ENCODE measurements at places on chromosomes 3 and 15.

DNA sequence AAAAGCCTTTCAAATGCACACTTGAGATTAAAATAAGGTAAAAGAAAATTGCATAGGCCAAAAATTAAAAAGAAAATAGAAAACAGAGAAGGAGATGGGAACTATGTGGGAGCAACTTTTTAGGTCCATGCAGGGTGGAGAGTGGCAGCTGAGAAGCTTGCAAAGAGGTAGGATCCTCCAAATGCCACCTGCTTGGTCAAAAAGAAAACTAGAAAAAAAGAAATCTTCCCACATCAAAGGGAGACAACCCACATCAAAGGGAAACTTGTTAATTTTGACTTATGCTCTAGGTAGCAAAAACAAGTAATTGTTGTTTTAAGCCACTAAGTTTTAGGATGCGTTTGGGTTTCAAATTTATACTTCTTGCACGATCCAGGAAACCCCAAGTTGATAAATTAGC is 342.9 kb downstream of the IL20RB start:
- no peak for DNase-seq

DNA sequence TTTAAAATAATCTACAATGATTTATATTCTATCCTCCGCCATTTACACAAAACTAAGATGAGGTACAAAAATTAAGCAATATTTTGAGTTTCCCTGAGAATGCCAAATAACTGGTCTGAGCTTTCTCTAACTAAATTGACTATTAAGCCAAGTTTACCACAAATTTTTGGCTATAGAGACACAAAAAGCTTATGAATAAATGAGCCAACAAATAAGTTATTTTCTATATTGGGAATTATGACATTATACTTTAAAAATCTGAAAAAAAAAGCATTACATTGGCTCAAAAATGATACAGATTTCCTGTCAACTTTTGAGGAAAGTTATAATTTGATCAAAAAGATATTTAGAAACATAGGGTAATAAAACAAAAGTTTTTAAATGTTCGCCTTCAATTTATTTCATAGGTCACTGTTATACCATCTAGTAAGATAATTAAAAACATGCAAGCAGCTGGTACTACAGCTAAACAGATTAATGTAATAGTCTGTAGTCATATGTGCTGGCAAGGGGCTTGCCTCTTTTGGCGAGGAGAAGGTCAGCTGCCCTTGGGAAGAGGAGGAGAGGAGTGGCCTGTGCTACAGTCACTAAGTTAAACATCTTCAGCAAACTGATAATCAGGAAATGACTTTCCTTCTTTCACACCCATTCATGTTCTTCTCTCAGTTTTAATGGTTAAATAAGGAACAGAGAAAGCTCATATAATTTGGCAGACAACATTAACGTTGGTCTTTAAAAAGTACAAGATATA is 318.5 kb downstream of the TBC1D5 start:
- no peak for DNase-seq

DNA sequence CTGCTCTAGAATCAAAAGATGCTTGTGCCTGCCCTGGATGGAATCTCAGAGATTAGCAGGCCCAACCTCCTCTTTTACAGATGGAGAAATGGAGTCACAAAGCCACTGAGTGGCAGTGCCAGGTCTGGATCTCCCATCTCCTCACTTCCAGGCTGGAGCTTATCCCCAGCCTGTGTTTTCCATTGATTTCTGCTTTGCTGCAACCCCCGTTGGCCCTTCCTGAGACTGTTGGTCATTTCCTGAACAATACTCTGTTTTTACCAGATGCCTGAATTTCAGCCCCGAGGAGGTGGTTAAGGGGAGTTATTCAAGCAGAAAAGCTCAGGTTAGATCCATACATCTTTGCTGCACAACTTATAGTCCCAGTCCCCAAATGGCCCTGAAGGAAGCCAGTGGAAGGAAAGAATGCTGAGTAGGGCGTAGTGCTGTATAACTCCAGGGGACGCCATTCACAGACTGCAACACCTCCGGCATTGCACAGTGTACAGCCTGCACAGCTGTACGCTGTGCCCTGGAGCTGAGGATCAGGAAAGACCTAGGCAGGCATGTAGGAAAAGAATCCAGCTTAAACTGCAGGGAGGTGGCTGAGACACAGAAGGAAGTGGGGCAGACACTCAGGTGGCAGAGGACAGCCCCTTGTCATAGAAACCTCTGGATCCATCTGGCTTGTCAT is 77.5 kb downstream of the RPLP1 start:
- no peak for DNase-seq

GRCh38 chr3:189833996-189834395 is 202.8 kb downstream of the TP63 start:
- DNase-seq, result no peak

DNA sequence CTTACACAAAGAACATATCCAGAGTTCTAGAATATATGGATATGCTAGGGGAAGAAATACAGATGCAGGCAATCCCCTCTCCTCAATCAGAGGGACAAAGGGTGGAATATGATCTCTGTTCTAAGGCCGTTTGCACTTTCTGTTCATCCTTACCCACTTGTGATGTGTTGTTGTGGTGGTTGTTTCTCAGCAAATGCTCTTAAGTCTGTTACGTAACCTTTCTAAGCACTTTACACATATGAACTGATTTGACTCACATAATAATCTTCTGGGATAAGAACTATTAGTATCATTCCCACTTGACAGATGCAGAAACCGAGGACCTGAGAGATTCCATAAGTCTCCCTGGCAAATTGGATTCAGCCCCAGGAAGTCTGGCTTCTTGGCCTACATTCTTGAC is 40.5 kb downstream of the NGRN start:
- DNase-seq, result no peak

- DNase-seq, result no peak
Observed at GRCh38 chr3:67937498-67938118, 283.2 kb upstream of the SUCLG2 start.

DNA sequence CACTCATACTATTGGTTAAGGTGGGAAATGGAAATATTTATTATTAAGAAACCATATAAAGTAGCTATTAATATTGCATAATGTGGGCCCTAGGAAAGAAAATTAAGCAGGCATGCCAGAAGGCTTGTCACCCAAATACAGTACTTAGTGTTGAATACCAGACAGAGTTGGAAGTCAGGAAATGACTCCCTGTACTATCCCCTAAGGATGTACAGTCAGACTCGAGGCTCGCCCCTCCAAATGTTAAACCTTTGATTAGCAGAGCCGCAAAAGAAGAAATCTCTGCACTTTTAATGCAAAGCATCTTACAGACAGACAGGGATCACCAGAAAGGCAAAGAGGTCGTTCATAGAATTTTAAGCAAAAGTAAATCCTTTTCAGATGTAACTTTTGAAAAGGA is 11.3 kb upstream of the RBSN start:
- DNase-seq, result no peak

- no peak for DNase-seq
Observed at GRCh38 chr3:140568131-140568530, 109.7 kb upstream of the TRIM42 start.

DNA sequence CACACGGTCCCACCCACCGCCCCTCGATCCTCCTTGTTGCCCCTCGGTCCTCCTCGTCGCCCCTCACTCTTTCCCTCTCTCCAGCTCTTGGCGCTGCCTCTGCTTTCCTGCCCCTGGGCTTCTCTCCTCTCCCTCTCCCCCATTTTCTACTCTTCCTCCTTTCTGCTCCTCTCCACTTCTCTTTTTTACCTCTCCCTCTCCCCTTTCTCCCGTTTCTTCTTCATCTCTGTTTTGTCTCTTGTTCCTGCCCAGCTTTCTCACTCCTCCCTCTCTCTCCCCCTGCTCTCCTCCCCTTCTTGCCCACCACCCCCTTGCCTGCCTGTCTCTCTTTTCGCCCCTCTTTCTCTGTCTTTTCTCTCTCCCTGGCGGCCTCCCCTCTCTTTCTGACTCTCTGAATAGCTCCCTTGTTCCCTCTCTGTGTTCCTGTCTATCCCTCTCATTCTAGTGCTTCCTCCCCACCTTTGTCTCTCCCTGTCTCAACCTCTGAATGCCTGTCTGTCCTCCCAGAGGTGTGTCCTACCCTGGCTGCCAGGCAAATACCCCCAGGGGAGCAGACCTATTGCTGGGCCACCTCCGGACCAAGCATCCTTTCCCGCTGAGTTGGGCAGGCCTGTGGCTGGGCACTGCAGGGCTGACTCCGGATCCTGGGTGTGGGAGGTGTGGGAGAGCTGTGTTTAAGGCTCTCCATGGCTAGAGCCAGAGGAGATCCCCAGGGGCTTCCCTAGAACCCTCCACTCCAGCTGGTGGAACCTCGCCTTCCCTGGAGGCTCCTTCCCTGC is 41.0 kb downstream of the EPHB3 start:
- DNase-seq, result no peak

GRCh38 chr3:182671942-182672341 is 121.4 kb upstream of the ATP11B start:
- no peak for DNase-seq

DNA sequence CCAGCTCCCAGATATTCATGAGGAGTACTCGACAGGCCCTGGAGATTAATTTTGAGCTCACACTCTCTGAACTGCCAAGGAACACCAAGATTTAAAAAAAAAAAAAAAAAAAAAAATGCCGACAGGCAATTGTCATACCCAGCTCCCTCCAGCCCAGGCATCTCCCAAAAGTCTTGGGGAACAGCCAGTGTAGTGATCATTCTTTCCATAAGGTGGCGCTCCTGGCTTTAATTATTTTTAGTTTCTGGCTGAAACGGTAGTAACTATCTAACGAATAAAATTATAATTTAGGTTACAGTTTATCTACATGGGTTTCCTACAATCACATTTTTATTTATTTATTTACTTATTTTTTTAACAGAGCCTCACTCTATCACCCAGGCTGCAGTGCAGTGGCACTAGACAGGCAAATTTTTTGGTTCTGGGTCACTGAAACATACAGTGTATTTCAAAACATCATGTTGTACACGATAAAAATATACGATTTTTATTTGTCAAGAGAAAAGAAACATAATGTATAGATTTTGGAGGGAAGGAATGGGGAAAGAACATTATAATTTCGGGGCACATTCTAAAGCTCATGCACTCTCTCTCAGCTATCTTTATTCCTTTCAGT is 157.3 kb downstream of the ADAMTS9 start:
- DNase-seq, result no peak

DNA sequence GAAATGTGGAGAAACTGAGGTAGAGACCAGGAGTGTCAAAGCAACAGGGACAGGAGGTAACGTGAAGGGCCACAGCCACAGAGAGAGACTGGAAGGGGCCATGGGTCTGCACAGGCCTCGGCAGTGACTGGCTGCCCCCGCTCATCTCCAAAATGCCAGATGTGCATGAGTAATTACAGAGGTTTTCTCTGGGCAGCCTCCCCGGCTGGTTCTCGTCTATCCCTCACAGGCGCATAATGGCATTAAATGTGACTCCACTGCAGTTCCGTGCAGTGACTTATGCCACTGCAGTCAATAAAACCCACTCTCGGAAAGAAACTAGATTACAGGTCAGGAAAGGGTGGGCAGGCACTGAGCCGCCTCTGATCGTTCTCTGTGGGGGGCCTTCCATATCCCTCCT is 74.7 kb downstream of the WDR76 start:
- DNase-seq, result no peak
